ENCODE measurements at places on chromosomes 2 and 18. TPM values are rescaled to one million over a fixed set of nuclear protein-coding genes. Genes with fewer than 3 reads are reported as not detected.

The SP140 gene
- 2.0 TPM for total RNA-seq

The IL1A gene
- 0.22 TPM for total RNA-seq

The CXCR1 gene
- not detected for total RNA-seq

The SOX11 gene
- not detected for total RNA-seq

The ATP6V1B1 gene
- not detected for total RNA-seq

The EEF1B2 gene
- 188 TPM for total RNA-seq

The REG3G gene
- total RNA-seq = not detected

The IL36B gene
- total RNA-seq = not detected

The OR6B2 gene
- total RNA-seq = not detected

The SPIRE1 gene
- 21.2 TPM for total RNA-seq

The NOL4 gene
- not detected for total RNA-seq

The STAM2 gene
- total RNA-seq = 31.1 TPM

The CCDC93 gene
- total RNA-seq = 21.4 TPM

The SULT1C2 gene
- 0.22 TPM for total RNA-seq

The MROH2A gene
- total RNA-seq = not detected

The KLF7 gene
- 11.6 TPM for total RNA-seq

The GDF7 gene
- total RNA-seq = not detected

The HOXD11 gene
- total RNA-seq = 16.9 TPM

The FSIP2 gene
- 0.25 TPM for total RNA-seq

The MC4R gene
- not detected for total RNA-seq

The DSG4 gene
- total RNA-seq = not detected

The LYG2 gene
- not detected for total RNA-seq

The GRP gene
- not detected for total RNA-seq

The MOGAT1 gene
- total RNA-seq = not detected

The RBMS1 gene
- total RNA-seq = 52.9 TPM

The ESPNL gene
- not detected for total RNA-seq

The CMPK2 gene
- 134 TPM for total RNA-seq
